ENCODE measurements at places on chromosomes 5 and 9. TPM values are rescaled to one million over a fixed set of nuclear protein-coding genes. Genes with fewer than 3 reads are reported as not detected.

QRFP gene
- total RNA-seq, result not detected

ORM2 gene
- total RNA-seq, result 0.28 TPM

TMEM215 gene
- 0.44 TPM for total RNA-seq

ECSCR gene
- 63.2 TPM for total RNA-seq

NUTM2G gene
- total RNA-seq, result not detected

ZNF300 gene
- total RNA-seq, result 24.1 TPM

IL9 gene
- total RNA-seq, result not detected

EGFL7 gene
- total RNA-seq, result 93.5 TPM

NFIB gene
- 97.5 TPM for total RNA-seq

PNPLA7 gene
- total RNA-seq, result 2.2 TPM

PCDHB7 gene
- total RNA-seq, result 4.6 TPM

PCDHGB6 gene
- 10.0 TPM for total RNA-seq

TICAM2 gene
- total RNA-seq, result 5.3 TPM

PCDHB11 gene
- 9.7 TPM for total RNA-seq

PCDHB15 gene
- total RNA-seq, result 15.2 TPM

ADGRD2 gene
- total RNA-seq, result 0.50 TPM

SLC46A2 gene
- 0.11 TPM for total RNA-seq

FAM169A gene
- 25.3 TPM for total RNA-seq

TEX48 gene
- not detected for total RNA-seq

LRRC19 gene
- total RNA-seq, result not detected

PCDHB6 gene
- 2.7 TPM for total RNA-seq

ST8SIA4 gene
- 22.8 TPM for total RNA-seq

GLIPR2 gene
- total RNA-seq, result 30.6 TPM

PCDHA7 gene
- 4.8 TPM for total RNA-seq

BTNL3 gene
- not detected for total RNA-seq

OR1N1 gene
- not detected for total RNA-seq

ABHD17B gene
- 91.8 TPM for total RNA-seq

PKD2L2 gene
- total RNA-seq, result not detected

PLEKHG4B gene
- total RNA-seq, result 11.6 TPM

FAM81B gene
- total RNA-seq, result 26.9 TPM

PCDHB9 gene
- total RNA-seq, result 2.9 TPM

IL13 gene
- not detected for total RNA-seq

PCDHA13 gene
- 1.9 TPM for total RNA-seq

EFNA5 gene
- total RNA-seq, result 11.7 TPM

HTR1A gene
- 0.99 TPM for total RNA-seq
